Activated CD4-positive, CD25-positive, alpha-beta regulatory T cell treated with anti-CD3 and anti-CD28 coated beads, Interleukin-2, amount 50 U/mL, for 72 hours (primary cell): ENCODE measurements at places on chromosomes 5 and 9.

DNA sequence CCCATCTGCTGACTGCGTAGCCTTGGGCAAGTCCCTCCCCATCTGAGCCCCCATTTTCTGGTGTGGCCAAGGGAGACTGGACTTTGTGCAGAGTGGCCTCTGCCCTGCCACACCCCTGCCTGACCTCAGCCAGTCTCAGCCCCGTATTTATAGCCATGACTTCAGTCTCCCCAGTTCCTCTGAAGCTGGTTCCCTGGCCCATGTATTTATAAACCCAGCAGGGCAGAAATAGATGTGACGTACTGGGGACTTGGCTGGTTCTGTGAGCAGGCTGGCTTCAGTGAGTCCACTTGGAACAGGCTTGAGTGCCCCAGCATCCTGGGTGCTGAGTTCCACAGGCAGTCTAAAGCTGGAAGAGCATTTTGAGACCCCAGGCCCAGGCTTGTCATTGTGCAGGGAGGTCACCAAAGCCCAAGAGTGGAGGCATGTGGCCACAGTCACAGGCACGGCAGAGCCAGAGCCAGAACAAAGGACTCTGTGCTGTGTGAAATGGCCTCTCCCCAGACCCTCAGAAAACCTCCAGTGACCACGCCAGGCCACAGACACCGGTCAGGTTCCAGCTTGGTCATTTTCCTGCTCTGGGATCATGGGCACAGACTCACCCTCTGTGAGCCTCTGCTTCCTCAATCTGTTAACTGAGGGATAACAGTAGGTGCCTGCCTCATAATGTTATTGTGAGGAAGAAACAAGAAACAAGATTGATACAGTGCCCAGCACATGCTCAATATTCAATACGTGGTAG is 30.4 kb upstream of the SYNPO start:
- DNase-seq: no peak

- DNase-seq: no peak
Observed at GRCh38 chr9:86062845-86063693, 36.3 kb downstream of the GOLM1 start.

- DNase-seq: no peak
Observed at GRCh38 chr9:36315283-36315682, 57.0 kb upstream of the GNE start.

DNA sequence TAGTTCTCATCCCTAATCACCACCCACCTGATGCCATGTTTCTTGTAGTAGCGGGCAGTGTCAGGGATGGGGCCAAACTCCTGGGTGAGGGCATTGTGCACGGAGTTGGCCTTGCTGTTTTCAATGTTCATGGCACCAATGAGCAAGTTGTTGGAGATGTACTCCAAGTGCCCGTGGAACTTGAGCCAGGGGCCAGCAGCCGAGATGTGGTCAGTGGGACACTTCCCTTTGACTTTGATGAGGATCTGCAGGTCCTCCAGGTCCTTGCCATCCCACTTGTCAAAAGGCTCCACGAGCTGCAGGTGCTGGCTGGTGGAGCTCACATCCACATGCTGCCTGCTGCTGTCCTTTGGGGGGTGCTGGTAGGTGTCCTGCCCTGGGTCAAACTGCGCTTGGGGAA is 162.2 kb upstream of the SV2C start:
- no peak for DNase-seq

DNA sequence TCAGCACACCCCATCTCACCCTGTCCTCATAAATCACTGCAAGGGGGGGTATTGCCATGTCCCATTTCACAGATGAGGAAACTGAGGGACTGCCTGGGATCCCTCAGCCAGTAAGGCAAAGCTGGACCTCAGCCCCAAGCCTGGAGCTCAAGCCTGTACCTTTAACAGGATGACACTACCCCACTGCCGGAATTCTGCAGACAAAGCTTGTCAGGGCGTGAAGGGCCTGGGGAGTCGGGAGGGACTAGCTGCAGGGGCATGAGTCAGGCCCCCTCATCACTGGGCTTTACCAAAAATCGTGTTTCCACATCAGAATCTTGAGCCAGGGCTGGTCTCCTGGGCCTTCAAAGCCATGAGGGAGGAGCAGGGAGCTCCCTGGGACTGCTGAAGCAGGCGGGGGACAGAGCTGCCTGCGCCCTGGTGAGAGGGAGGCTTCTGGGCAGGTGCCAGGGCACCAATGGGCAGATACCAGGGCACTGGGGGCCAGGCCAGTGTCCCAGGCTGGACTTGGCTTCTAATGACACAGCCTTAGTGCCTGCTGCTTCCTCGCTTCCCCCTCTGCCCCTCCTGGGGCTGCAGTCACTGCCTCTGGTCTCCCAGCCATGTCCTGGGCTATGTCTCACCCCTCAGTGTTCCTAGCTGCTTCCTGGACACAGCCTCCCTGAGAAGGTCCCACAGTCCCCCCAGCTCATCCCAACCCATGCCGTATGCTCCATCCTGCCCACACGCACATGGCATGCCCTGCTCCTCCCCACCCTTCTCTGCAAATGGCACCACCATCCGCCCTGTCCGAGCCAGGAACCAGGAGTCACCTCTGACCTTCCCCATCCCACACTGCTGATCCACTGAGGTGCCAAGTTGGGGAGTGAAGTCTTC is 80.7 kb downstream of the LMX1B start:
- no peak for DNase-seq
